ENCODE measurements at places on chromosomes 16 and 17.

DNA sequence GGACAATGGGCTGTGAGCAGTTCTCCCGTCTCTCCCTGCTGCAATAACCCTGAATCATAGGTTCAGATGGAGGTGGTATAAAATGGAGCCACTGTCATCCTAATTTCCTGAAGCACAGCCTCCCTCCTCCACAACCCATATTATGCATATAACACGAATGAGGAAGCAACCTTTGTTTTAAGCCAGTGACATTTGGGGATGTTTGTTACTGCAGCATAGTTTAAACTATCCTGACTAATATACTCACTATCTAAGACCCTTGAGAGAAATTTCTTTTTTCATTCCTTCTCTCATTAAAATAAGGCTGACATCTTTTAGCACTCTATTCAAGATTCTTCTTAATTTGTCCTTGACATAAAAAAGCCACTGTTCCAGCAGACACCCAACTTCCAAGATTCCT is 413.4 kb downstream of the SOX9 start:
- no peak for DNase-seq

- no peak for DNase-seq
Observed at GRCh38 chr16:759110-759910, 1.2 kb upstream of the MSLN start.

GRCh38 chr17:10198509-10199249 is at the start of gene GAS7:
Gene GAS7, minus strand, starts transcription at chr17:10198606.
- no peak for DNase-seq

DNA sequence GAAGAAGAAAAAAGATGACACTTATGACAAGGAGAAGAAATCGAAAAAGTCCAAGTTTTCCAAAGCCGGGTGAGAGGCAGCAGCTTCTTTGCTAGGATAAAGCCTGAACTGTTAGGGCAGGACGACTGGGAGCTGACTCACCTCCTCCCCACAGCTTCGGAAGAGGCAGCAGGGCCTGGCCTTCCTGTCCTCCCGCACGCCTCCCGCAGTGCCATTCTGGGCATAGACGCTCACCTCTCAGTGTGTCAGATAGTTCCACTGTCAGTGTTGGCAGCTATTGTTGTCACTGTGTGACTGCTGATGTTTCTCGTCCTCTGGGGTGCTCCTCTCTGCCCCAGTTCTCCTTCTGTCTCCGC is 12.6 kb downstream of the UBN1 start:
- no peak for DNase-seq

- DNase-seq: peak; percentile 42
Observed at GRCh38 chr16:87762620-87763019, 3.2 kb downstream of the KLHDC4 start.

GRCh38 chr17:7888184-7888920 is at the start of gene CHD3:
Gene CHD3, plus strand, starts transcription at chr17:7888789. Its CDS starts 212 bp downstream, at chr17:7889001.
- DNase-seq: no peak

DNA sequence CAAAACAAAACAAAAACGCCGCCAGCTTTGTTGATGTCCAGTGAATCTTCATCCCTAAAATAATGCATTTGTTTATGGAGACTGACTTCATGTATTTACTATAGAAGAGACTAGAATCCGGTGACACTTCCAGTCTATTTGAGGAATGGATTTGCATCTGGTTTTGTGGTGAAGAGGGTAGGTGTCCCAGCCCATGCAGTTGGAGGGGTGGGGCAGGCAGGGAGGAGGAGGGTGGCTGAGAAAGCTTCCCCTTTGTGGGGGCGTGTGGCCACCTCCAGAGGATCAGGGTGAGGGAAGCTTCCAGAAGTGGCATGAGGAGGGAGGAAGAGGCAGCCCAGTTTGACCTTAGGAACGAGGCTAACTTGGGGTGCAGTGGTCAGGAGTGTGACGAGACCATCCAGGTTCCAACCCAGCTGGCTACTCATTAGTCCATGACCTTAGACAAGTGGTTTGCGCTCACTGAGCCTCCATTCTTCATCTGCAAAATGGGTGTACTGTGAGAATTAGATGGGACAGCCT is 69.5 kb downstream of the CMIP start:
- DNase-seq: no peak

DNA sequence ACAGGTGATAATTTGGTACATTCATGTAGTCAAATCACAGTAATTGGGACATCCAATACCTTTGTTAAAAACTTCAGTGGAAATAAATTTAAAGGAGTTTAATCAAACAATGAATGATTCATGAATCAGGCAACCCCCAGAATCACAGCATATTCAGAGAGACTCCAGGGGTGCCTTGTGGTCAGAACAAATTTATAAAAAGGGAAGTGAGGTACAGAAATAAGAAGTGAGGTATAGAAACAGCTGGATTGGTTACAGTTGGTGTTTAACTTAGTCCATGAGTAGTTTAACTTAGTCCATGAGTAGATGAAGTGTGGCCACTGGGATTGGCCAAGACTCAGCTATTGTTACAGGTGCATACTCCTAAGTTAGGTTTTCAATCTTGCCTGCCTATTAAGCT is 25.1 kb downstream of the TMEM98 start:
- no peak for DNase-seq

DNA sequence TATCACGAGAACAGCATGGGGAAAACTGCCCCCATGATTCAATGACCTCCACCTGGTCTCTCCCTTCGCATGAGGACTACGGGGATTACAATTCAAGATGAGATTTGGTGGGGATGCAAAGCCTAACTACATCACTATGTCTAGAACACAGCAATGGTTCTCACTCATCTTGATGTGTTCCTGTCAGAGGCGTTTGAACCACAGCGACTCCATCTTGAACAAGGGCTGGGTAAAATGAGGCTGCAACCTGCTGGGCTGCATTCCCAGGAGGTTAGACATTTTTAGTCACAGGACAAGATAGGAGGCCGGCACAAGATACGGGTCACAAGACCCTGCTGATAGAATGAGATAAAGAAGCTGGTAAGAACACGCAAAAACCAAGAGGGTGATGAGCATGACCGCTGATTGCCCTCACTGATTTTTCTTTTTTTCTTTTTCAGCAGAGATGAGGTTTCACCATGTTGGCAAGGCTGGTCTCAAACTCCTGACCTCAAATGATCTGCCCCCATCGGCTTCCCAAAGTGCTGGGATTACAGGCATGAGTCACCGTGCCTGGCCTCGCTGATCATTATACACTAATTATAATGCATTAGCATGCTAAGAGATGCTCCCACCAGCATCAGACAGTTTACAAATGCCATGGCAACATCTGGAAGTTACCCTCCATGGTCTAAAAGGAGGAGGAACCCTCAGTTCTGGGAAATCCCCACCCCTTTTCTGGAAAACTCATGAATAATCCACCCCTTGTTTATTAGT is 3.0 kb upstream of the PPY start:
- no peak for DNase-seq

DNA sequence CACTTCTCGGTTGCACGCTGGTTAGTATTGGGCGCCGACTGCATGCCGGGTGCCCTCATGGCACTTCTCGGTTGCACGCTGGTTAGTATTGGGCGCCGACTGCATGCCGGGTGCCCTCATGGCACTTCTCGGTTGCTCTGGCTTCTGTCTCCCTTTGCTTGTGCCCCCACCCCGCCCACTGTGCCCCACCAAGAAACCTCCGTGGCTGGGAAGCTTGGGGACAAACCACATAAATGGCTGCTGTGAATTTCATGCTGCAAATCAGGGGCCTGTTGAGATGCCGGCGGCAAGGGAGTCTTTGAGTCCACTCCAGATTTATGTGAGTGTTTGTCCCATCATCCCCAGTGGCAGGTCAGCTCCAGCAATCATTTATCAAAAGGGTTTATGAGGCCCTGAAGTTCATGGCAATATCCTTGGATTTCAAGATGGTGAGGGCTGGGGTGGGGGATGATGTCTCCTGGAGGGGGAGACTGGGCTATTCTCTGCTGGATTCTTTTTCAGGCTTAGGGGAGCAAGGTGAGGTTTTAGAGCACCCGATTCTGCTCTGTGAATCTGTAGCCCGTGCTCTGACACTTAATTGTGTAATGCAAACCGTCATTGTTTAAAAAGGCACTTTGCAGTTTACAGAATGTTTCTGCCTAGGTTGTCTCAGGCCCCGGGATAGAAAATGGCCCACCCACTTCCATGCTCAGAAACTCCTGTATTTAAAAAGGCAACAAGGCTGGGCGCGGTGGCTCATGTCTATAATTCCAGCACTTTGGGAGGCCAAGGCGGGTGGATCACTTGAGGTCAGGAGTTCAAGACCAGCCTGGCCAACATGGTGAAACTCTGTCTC is 51.2 kb upstream of the CIBAR2 start:
- no peak for DNase-seq

GRCh38 chr16:51049678-51050376 is 101.2 kb downstream of the SALL1 start:
- no peak for DNase-seq

DNA sequence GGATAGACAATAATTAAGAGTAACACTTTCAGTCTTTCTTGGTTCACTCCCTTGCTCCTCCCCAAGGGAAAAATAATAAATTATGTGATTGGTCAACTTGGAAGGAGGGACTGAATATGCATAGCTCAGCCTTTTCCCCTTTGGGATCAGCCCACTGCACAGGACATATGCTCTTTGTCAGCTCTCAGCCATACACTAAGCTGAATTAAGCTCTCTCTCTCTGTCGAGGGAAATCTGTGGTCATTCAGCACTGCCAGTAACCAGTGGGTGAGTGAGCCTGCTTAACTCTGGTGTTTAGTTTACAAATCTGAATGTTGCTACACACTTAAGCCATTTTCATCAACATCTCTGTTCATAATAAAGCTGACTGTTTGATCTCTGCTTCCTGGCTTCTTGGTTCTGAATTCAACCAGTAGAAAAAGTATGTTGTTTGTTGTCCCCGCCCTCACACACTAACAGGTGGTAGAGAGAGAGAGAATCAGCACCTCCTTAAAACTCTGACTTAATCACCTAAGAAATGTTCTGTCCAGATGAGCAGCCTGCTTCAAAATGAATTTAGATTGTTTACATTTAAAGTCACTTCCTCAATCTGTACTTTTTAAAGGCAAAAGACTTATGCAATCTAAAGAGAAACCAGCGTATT is 102.3 kb upstream of the C17orf78 start:
- DNase-seq: peak; percentile 29

DNA sequence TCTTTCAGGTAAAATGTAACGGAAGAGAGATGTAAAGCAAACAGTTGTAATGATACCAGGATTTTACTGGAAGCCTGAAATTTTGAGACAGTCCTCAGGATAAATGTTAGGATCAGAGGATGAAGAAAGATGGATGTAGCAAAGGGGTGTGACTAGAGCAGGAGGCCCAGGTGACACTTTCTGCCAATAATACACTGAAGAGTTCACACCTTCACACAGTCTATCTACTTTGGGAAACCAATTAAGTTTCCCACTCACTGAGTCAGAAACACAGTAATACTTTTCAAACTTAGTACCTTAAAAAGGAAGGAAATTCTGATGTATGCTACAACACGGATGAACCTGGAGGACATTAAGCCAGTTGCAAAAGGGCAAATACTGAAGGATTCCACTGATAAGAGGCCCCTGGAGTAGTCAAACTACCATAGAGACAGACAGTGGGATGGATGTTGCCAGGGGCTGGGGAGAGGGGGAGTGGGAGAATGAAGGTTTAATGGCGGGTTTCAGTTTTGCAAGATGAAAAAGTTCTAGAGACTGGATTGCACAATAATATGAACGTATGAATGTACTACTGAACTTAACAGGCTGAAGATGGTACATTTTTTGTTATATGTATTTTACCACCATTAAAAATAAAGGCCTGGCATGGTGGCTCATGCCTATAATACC is 62.3 kb downstream of the CYTH1 start:
- DNase-seq: no peak

- DNase-seq: no peak
Observed at GRCh38 chr16:59370717-59371116, 636.6 kb upstream of the GOT2 start.

GRCh38 chr16:85830821-85831220 is 31.3 kb downstream of the COX4I1 start:
- DNase-seq: no peak

- DNase-seq: peak; percentile 91
Observed at GRCh38 chr17:21286066-21286770, 1.7 kb downstream of the MAP2K3 start.

DNA sequence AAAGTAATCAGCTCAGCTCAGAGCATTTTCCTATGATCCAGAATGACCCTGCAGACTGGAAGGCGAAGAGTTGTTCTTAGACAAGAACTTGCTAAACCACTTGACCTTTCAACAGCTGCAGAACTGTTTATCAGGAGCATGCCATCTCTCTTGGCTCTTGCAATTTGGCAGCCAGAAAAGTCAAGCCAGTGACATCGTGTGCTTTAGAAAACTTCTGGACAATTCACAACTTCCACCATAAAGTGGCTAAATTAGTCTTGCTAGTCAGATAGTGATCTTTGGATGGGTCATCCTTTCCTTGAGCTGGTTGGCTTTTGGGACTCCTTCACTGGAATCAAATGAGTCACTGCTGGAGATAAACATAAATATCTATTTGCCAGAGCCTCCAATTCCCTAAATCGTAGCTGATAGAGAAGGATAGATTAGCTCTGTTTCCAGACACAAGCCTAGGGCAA is 146.5 kb downstream of the MAP2K6 start:
- DNase-seq: no peak

Data from RWPE1 (cell line).